ENCODE measurements at places on chromosomes 7 and 10.

GRCh38 chr7:16626388-16626787 is 19.2 kb downstream of the ANKMY2 start:
- DNase-seq = no peak

- peak; percentile 87 for DNase-seq
Measured at GRCh38 chr10:693506-693905, 4.0 kb upstream of the DIP2C start.

DNA sequence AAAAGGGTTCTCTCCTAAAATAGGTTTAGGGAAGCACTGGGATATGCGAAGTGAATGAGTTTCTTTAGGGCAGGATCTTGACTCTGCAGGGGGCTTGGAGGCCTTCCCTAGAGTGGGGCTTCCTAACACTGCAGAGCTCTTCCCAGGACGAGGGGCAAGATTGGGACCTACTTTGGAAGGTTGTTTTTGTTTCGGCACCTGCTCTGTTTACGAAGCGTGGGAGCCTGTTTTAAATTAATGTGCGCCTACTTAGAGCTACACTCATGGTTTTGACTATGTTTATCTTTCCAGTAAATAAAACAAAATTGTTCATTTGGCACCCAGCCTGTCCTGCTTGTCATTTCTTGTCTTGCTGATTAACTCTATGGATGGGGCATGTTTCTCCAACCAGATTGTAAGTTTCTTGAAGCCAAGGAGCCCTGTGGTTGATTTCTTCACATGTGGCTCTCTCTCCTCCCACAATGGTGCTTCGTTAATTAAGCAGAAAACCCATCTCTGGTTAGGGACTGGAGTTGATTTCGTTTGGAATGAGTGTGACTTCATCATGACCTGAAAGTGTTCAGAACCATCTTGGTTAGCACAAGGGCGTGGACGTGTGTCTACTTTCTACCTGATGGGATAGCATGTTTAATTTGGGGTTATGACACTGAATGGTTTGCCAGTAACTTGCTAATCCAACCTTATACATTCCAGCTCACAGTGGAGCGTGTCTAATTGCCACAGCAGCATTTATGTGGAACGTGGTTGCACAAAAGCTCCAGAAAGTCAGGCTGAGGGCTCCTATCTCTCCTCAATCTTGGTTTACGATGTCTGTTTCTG is 98.1 kb downstream of the TCF7L2 start:
- peak; percentile 84 for DNase-seq

- no peak for DNase-seq
Measured at GRCh38 chr10:293636-294035, 158.4 kb downstream of the ZMYND11 start.

DNA sequence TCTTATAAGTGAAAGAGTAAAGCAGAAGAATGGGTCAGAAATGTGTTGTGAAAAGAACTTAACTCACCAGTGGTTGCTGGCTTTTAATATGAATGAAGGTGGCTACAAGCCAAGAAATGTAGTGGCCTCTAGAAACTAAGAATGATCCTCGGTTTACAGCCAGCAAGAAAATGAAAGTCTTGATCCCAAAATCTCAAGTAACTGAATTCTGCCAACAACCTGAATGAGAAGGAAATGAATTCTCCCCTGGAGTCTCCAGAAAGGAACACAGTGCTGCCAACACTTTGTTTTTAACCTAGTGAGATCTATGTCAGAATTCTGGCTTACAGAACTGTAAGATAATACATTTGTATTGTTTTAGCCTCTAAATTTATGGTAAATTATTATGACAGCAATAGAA is 193.0 kb downstream of the FZD1 start:
- DNase-seq = no peak

- no peak for DNase-seq
Measured at GRCh38 chr7:104929921-104930320, 84.1 kb upstream of the KMT2E start.

GRCh38 chr10:1712314-1712713 is 25.0 kb downstream of the ADARB2 start:
- DNase-seq = no peak

GRCh38 chr7:51029701-51030191 is 247.1 kb upstream of the GRB10 start:
- peak; percentile 12 for DNase-seq

DNA sequence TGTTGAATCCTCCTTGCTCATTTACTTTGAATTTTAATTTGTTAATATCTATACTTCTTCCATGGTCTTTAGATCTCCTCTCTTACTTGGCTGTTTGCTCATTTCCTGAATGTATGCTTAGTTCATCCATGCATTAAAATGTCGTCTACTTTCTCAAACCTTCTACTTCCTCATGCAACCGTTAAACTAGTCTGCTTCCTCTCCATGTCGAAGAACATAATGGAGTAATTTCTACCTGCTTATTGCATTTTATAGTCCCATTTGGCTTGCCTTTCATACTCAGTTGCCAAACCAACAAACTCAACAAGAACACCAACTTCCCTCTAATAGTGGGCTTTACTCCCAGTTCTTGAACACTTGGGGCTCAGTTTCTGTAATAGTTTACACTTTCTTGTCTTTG is 43.8 kb upstream of the SEMA3D start:
- no peak for DNase-seq

- no peak for DNase-seq
Measured at GRCh38 chr7:28140979-28141378, 39.6 kb downstream of the JAZF1 start.

DNA sequence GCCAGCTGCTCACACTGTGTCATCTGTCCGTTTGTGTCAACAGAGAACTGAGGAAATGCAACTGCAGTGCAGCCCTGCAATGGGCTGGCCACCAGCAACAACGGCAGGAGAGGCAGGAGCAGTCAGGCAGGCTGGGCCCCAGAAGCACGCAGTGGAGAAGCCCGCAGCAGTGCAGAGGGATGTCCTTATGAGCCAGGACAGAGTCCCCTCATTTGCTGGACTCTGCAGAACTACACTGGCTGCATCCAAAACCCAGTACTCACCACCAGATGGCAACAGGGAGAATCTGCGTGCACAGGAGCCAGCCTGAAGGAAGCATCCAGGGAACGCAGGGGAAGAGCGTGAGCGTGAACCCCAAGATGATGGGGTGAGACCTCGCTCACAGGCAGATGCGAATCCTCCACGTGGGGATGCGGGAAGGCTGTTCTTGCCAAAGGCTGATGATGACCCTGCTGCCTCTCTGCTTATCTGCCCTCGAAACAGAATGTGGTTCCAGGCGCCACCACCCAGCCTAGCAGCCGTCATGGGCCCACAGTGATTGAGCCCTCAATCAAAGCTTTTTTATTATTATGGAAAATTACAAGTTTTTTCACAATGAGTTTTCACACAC is 232.1 kb downstream of the PTPRN2 start:
- no peak for DNase-seq

- no peak for DNase-seq
Measured at GRCh38 chr10:95480102-95480900, 80.9 kb downstream of the SORBS1 start.

- peak; percentile 65 for DNase-seq
Measured at GRCh38 chr7:46982928-46983327, 599.0 kb downstream of the TNS3 start.

- DNase-seq = peak; percentile 92
Measured at GRCh38 chr7:64313740-64314491, at the start of gene ZNF736. ZNF736 (plus strand) TSS chr7:64313961; CDS start chr7:64314151, 190 bp downstream.

DNA sequence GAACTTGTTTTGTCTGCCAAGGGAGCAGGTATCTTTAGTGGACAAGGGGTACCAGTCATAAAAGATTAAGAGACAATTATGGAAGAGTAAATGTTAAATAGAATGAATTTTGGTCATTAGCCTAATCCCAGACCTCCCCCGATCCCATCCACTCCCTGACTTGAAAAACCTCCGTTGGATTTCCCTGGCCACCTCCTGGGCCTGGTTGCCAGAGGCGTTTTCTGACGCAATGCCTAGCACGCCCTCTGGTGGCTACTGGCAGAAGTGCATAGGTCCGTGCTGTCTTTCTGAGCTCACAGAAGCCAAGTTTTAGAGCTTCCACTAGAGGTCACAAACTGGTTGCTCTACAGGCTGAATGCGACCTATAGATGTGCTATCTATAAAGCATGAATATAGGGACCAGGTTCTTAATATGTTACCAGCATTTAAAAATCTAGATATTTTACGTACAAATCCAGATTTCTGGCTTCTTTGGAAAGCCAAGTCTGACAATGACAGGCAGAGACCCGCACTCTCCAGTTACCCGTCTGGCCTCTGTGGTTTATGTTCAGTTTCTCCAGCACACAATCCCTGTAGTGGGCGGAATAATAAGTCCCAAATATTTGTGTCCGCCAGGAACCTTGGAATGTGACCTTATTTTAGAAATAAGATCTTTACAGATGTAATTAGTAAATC is 39.8 kb downstream of the SPOCK2 start:
- peak; percentile 87 for DNase-seq

- DNase-seq = peak; percentile 56
Measured at GRCh38 chr10:29304264-29304994, 15.6 kb downstream of the LYZL1 start.

DNA sequence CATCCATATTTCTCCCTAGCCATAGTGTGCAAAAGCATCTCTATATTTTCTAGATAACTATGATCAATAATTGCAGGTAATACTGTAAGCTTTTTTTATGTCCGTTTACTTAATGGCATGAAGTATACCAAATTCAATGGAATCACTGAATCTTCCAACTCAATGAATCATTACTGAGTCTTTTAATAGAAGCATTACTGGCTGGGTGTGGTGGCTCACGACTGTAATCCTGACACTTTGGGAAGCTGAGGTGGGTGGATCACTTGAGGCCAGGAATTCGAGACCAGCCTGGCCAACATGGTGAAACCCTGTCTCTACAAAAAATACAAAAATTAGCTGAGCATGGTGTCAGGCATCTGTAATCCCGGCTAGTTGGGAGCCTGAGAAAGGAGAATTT is 372.5 kb downstream of the BMPER start:
- no peak for DNase-seq

DNA sequence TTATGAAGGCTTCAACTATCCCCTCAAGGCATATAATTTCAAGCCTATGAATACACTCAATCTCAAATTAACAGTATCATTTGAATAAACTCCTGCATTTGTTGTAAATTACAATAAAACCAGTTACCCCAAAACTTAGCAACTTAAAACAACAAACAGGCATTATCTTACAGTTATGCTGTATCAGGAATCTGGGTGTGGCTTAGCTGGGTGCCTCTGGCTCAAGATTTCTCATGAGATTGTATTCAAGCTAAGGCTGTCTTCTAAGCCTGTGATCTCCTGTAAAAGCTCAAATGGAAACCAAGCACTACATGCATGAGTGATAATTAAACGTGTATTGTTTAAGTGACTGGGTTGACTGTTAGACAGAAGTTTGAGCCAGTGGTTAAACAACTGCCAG is 341.0 kb upstream of the PHF14 start:
- DNase-seq = no peak

DNA sequence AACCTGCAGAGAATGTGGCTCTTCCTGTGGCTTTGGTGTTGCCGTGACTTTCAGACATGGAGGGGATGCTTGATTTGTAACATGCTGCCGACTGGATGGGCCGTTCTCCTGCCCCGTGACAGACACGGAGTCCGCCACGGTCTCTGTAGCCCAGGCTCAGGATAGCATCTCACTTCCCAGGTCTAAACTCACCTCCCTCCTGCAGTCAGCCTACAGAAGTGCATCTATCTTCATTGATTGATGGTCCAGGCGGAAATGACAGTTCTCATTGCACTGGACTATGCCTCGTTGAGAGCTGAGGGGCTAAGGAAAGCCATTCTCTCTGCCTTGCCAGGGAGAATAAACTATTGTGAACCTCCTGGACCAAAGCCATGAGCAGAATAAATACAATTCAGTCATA is 77.5 kb downstream of the CHN2 start:
- DNase-seq = no peak

GRCh38 chr10:61321041-61321857 is 131.9 kb downstream of the TMEM26 start:
- DNase-seq = no peak

DNA sequence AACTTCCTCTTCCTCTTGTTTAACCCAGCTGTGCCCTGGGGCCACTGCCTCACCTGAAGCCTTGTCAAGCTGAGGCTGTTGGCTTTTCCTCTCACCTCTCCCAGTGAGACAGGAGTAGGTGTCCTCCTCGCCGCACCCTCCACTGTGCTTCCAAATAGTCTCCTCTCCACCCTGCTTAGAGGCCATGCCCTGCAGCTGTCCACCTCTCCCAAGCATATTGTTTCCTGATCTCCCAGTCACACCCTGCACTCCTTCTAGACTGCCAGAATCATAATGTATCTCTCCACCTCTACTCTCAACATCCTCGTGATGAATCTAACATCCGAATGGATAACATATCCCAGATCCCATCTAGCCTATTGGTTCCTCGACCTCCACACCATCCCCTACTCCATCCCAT is 196.3 kb upstream of the GHITM start:
- DNase-seq = no peak

DNA sequence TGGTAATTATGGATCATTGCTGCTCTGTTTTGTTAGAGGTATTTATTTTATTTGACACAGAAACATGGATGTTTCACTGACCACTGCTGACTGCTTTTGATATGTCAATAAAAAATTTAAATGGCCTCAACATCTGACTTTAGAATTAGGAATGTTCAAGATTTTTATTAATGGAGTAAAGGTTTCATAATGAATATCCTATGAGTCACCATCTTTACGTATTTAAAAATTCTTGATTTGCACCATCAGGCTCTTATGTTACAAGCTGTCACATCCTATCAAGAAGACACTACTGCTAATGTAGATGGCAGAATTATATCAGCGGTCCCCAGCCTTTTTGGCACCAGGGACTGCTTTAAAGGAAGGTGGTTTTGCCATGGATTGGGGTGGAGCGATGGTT is 578.7 kb upstream of the NRP1 start:
- DNase-seq = no peak

- DNase-seq = no peak
Measured at GRCh38 chr10:101219139-101219945, 9.9 kb downstream of the LBX1 start.

DNA sequence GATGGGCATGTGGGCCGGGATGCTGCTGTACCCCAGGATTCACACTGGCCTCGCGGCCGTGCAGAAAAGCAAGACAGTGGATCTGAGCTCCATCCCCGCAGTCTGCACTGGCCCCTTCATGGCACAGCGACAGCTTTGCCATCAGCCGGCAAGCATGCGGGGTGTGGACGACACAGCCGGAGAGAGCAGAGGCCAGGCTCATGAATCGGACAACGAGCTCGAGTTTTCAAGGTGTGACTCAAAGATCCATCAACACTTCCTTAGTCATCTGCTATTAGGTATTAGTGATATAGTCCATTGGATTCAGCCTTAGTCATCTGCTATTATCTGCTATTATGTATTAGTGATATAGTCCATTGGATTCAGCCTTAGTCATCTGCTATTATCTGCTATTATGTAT is 254.7 kb downstream of the KLF6 start:
- DNase-seq = peak; percentile 49

GRCh38 chr10:95401704-95402469 is 111.1 kb upstream of the PDLIM1 start:
- no peak for DNase-seq

- DNase-seq = no peak
Measured at GRCh38 chr10:33145451-33146188, 187.6 kb upstream of the ITGB1 start.

All from kidney glomerular epithelial cell (primary cell).